AG04450 (cell line): ENCODE measurements at places on chromosomes 6 and 20.

DNA sequence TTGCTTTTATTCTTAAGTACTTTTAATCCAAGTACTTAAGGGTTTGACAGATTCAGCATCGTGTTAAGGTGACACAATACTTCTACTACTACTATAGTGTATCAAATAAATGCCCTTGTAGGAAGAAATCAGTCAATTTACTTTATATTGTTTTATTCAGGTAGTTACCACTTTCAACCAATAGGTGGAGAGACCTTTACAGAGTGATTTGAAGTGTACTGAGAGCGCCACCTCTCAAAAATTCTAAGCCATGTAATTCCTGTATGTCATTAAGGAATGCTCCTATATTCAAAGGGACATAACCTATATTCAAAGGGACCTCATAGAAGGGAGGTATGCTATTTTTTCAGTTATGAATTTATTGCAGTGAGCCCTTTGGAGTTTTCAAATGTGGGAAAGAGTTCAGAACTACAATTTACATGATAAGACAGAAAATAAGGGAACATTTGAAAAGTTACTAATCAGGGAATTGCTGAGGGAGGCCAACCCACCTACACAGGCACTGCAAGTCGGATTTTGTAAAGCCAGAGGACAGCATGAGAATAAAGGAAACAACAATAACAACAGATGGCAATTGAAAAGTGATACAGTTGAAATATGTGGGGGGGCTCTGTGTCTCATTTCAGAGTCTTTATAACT lies 955.6 kb downstream of the TBC1D32 start:
- no peak for DNase-seq

- no peak for DNase-seq
Observed at GRCh38 chr6:131747821-131748353, 37.1 kb upstream of the CTAGE9 start.

- no peak for DNase-seq
Observed at GRCh38 chr6:83193747-83194566, 800 bp downstream of the RWDD2A start.

DNA sequence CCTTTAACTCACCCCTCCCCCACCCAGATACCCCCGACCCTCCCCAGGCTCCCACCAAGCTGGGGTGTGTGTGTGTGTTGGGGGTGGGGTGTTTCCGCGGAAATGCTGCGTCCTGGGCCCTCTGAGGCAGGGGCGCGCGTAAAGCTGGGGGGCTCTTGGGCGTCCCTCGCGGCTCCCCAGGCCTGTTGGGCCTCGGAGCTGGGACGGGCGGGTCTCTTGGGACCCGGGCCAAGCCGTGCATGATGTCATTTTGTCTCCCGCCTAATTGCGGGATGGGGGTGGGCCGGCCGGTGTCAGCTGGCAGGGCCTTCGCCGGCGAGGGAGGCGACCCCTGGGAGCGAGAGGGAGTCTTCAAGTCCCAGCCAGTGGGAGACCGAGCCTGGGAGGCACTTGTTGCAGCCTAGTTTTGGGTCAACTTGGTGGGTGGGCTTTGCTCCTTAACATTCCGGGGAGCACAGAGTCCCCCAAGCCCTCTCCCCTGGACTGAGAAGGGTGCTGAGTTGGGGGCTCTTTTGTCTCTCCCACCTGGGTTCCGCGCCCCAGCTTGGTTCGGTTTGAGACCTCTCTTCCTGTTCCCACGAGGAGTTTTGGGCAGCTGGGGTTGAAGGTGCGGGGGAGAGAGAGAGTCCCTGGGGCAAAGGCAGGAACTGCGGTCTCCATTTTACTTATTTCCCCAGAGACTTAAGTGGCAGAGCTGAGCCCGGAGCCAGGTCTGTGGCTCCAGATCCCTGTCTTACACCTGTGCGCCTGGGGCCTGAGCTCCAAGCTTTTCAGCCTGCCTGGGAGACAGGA lies 623 bp downstream of the MYBL2 start:
- no peak for DNase-seq

GRCh38 chr6:170297576-170298330 lies 6.9 kb upstream of the DLL1 start:
- no peak for DNase-seq
